GM03348 (cell line): ENCODE measurements at places on chromosomes 11 and 22.

GRCh38 chr11:10524471-10524870, 16.5 kb downstream of the RNF141 start:
- no peak for DNase-seq

DNA sequence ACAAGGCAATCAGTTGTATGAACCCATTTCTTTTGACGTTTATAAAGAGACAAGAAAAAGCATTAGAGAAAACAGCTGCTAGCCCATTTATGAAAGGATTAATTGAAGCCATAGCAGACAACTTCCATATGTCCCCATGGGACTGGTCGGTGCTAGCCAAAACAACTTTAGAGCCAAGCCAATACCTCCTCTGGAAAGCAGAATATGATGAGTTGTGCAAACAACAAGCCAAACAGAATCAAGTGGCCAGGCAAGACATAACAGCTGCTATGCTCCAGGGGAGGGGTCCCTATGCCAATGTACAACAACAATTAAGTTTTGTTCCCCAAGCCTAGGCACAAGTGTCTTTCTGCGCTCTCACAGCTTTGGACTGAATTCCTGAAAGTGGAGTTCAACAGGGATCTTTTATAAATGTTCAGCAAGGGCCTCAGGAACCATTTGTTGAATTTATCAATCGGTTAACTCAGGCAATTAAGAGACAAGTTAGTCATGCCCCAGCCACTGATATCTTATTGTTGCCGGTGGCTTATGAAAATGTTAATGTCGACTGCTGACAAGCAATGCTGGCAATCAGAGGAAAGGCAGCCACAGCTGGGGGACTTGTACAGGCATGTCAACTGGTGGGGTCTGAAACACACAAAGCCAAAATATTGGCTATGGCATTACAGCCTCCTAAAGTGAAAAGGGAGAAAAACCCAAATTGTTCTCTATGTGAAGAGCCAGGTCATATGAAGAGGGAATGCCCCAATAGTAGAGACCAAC, 1593.1 kb upstream of the TENM4 start:
- no peak for DNase-seq

DNA sequence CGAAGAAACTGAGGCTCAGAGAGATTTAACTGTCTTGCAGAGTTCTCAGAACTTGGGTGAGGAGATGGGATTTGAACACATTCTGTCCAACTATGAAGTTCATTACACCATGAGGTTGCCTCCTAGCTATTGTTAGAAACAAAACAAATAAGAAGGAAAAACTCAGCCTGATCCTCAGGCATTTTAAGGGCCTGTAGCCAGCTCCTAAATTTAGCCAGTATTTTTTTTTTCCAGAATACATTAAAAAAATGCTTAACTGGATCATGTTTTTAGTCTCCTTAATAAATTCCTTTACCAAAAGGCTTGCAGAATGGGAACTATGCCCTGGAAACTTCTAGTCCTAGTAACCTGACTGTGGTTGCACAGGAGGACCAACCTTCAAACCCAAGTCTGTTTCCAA, 212.0 kb downstream of the CSNK2A3 start:
- no peak for DNase-seq

DNA sequence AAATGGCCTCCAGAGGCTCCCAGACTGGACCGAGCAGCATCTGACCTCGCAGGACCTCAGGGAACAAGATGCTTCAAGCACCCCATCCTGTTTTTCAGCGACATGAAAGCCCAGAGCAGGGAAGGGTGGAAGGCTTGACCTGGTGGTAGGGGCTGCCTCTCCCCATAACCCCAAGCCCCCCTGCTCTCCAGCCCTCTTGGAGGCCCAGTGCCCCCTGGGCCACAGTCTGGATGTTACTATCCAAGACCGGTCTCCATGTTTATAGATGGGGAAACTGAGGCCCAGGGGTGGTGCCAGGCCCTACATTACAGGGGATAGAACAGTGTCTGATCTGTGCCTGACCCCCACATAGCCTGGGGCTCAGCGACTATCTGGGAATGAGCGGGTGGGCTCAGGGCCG, 7.0 kb downstream of the FGF3 start:
- no peak for DNase-seq

GRCh38 chr11:2587976-2588748, 111.6 kb downstream of the KCNQ1OT1 start:
- no peak for DNase-seq
